Bronchial epithelial cell (primary cell): ENCODE measurements at places on chromosomes 12 and 14. TPM values are rescaled to one million over a fixed set of nuclear protein-coding genes. Genes with fewer than 3 reads are reported as not detected.

Gene DNAI7
- total RNA-seq: 0.13 TPM in 1 of 2 replicates, not detected in the other

Gene MMP19
- 0.13 and 0.53 TPM in 2 replicates for total RNA-seq

Gene NPFF
- not detected in 2 replicates for total RNA-seq

Gene RASSF9
- 2.1 and 2.7 TPM in 2 replicates for total RNA-seq

Gene ARHGEF25
- 0.26 and 0.53 TPM in 2 replicates for total RNA-seq

Gene POTEM
- total RNA-seq: not detected in 2 replicates

Gene MYH6
- not detected in 2 replicates for total RNA-seq

Gene ZC3H10
- total RNA-seq: 3.5 and 4.5 TPM in 2 replicates

Gene AGAP2
- total RNA-seq: under 0.01 TPM in 2 replicates

DNA sequence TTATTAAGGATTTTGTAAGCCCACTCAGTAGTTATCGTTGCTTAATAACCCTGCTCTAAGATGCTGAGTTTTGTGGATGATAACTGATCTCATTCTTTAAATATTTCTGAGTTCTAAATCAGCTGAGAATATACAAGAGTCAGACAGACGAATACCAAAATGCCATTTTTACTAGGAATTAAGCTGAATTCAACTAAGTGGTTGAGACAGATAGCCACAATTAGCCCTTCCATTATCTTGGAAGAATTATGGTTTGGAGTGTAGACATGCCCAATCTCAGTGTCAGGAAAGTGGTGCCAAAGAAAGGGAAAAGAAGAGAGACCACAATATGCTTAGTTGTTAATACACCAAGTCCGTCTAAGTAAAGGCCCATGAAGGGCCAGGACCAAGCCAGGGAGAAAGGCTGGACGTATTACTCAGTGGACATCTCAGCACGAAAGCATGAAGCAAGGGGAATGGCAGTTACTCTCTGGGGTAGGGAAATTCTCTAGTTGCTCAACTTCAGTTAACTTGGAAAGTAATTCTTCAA is 58.6 kb downstream of the KCNA5 start:
- no peak for DNase-seq

DNA sequence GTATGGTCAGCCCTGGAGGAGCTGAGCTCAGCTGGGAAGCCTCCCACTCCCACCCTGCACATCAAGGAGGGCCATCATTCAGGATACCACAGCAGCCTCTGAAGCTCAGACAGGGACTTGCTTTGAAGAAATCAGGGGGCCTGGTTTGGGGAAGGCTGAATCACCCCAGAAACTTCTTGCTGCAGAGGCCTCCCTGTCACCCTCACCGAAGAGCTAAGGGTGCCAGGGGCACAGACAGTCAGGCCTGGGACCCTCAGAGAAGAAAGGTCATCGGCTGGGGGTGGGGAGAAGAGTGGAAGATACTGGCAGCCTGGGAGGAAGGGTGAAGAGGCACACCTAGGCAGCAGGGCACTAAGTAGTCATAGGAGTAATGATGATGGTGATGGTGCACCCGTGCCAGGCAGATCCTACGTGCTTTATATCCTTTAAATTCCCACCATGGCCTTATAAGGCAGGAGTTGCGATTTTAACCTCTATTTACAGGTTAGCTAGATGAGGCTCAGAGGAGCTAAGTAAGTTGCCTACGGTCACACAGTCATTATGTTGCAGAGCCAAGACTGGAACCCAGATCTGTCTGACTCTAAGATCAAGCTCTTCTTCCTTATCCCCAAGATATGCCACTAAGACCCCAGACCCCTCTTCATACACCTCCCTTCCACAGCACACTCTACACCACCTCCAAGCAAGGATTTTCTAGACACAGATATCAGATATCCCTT is 28.5 kb upstream of the PNMA1 start:
- DNase-seq: no peak

DNA sequence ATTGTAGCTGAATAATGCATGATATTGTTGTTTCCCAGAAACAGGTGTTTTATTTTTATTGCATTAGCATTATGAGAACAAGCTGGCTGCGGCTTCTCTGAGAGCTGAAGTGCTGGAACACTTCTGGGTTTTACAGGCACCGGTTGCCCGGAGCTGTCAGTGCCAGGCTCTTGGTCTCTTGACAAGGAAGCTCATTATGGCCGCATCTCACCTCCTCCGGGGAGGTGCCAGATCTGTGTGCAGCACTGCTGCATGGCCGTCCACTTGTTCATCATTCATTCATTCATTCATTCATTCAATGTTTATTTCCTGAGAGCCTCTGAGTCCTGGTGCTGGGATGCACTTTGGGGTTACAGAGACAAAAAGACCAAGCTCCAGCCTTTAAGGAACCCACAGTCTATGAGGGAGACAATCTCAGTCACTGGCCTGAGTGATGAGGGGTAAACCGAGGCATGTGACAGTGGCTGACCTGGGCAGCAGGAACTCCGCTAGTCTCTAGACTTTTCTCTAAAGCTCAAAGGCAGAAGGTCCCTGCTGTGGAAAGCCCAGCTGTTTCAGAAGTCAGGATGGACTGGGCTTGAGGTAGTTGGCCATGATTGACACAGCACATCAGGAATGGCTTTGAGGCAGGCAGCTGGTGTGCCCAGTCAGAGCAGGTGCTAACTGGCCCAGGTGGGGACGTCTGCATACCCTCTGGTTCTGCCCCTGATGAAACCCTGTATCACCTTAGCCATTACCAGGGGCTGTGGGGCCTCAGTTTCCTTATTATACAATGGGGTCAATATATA is 181.0 kb downstream of the ADGRD1 start:
- no peak for DNase-seq

DNA sequence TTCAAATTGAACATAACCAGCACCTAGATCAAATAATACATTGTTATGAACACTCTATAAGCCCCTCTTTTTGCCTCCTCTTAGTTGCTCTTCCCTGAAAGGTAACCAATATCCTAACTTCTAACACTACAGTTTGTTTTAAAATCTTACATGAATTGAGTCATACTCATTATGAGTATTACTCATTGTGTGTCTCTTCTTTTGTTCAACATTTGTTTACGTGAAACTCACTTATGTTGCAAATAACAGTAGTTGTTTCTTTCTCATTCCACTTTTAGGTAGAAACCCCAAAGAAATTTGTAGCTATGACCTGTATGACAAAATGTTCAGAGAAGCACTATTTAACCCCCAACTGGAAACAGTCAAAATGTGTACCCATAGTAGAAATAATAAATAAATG is 6.6 kb downstream of the LRRC9 start:
- peak; percentile 46 for DNase-seq

GRCh38 chr14:63032641-63033040 is 12.6 kb downstream of the KCNH5 start:
- DNase-seq: no peak

DNA sequence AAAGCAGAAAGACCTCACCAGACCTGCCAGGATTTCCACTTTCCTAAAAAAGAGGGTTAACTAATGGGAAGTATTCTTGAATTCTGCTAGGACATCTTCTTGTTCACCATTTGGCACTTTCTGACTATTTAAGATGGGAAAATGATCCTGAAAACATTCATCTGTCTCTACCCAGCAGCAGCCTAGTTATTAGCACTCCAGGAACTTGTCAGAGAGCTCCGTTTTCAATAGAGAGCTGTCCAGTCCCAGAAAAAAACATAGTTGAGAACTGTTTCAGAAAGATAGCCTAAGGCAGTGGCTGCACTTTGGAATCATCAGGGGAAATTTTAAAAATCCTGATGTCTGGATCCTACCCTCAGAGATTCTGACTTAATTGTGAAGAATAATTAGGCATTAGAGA is 22.1 kb upstream of the CEP83 start:
- DNase-seq: no peak

DNA sequence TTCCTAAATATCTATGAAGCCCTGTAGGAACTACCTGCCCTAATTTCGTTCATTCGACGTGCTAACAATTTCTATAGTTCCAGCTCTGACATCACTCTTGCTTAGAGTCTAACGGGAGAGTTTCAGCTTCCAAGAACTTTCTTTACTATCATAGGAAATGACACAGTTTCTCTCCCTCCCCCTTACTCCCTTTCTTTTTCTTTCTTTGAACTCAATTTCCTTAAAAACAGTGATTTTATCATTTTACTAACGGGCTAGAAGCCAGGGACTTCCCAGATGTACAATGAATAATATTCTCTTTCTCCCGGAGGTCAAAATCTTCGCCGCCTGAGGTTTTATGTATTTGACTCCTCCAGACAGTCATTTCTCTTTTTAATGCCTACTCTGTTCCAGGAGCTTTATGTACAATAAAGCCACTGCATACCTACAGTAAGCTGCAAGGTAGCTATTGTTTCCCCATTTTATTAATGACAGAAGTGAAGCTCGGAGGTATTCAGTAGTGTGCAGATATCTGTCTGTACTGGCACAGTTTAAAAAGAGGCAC is 15.7 kb downstream of the SMCO2 start:
- DNase-seq: no peak

DNA sequence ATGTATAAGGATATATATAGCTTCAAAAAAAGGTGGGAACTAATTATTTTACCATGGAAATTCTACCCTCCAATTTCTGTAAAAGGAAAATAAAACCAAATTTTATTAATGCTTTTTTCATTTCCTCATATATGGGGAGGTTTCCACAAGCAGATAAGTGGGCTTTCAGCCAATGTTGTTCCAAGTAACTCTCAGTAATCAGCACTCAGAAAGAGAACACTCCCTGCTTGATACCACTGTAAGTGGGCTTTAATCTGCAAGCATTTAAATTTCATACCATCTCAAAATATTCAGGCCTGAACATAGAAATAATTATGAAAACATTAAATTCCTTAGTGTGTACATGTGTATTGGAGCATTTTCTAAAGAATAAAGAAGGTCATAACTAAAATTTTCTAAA is 827.6 kb downstream of the C12orf50 start:
- no peak for DNase-seq

DNA sequence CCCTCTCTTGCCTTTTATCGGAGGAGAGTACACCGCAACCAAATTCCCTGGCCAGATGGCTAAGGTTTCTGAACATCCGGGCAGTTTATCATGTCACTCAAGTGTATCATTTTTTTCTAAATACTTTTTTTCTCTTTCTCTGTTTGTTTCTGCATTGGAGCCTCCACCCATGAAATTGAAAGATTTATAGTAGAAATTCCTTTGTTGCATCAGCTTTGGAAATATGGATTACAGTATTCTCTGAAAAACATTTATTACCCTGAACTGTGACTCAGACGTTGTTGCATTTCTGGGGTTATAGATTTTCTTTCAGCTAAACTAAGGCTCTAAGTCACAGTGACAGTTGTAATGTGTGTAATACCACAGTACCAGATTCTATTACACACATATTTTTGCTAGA is 187.0 kb downstream of the SPTSSA start:
- no peak for DNase-seq

DNA sequence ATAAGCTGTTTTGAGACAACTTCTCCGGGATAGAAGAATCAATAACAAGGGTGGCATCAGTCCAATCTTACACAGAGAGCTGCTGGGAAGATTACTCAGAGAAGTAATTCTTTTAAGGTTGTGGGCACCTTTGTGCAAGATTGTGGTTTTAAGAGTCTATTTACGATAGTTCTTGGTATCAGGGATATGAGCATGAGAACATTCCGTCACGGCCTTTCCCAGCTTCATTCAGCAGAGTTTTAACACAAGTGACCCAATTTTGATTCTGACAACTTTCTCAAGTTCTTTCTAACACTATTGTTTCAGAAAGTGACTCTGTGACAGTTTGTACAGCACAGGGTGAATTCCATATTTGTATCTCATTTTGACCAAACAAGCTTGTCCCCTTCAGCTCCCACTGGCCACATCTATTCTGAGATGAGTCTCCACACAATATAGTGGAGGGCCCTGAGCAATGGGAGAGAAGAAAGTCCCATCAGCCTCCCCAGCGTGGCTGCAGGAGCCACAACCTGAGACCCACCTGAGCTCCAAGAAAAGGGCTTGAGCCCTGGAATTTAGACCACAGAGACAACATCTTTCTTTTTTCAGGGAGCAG is 869.2 kb downstream of the TMEM121 start:
- no peak for DNase-seq

DNA sequence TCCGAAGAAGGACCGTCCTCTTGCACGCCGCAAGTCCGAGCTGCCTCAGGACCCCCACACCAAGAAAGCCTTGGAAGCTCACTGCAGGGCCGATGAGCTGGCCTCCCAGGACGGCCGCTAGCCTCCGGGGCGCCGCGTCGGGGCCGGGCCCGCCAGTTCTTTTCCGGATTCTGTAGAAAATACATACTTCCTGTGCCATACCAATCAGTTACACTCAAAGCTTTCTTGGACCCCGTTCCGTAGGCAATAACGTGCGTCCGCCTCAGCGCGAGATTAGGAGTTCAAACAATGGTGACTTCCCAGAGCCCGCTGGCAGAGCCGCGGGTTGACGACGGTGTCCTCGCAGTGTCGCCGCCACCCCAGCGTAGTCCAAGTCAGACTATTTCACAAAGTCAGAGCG is 39.2 kb upstream of the DYNC1H1 start:
- no peak for DNase-seq

DNA sequence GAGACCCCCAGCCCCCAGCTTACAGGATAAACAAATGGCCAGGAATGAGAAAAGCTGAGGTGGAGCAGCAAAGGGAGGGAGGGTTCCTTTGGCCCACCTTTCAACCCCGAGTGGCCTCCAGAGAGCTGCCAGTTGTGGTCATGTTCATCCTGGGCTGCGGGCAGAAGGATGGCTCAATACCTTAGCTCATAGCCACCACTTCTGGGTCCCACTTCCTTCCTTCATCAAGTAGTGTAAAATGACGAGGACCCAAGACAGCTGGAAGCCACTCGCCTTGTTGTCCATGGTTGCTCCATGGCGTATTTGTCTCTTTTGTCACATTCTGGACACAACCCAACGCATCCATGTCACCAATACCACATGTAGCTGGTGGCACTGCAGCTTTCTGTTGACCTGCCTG is 24.2 kb downstream of the CRACR2A start:
- DNase-seq: no peak

GRCh38 chr14:60331201-60332045 is 82.4 kb downstream of the PPM1A start:
- peak; percentile 42 for DNase-seq

DNA sequence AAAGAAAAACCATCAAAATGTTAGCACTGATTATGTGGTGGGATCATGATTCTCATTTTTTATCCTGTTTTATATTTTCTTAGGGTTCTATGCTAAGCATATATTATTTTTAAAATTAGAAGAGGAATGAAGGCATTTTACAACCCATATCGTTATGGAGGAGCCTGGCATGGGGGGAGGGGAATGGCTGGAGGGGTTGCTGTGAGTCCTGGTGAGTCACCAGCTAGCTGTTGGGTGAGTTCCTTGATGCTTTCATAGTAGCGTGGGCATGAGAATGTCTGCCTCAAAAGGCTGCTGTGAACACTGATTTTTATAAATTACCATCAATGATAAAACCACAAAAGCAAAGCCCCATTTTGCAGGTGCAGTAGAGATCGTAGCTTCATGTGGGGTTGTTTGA is 46.9 kb downstream of the C14orf132 start:
- DNase-seq: peak; percentile 70

- no peak for DNase-seq
These were observed 25.8 kb upstream of the C12orf76 start for GRCh38 chr12:110074089-110074488.

DNA sequence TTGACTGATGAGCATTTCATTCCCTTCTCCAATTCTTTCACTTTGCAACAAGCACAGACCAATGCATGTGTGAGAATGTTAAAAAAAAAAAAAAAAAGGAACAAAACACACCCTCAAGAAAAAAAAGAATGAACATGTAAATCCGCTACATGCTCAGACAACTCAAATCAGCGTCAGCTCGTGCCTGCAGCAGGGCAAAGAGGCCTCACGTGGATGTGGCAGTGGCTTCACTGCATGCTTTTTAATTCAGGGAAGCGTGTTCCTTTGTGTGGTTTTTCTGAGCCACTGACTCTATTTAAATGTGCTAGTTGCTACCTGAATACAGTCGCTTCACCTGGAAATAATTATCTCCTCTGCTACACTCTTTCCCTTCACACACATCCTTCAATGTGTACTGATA is 55.1 kb downstream of the PPP1R36 start:
- DNase-seq: peak; percentile 94

- DNase-seq: no peak
These were observed 191.7 kb downstream of the RASSF9 start for GRCh38 chr12:85644508-85644907.
